RPMI8226 (cell line): ENCODE measurements at places on chromosomes 16 and 17.

GRCh38 chr17:1362065-1362848 lies 37.8 kb downstream of the YWHAE start:
- DNase-seq: no peak

DNA sequence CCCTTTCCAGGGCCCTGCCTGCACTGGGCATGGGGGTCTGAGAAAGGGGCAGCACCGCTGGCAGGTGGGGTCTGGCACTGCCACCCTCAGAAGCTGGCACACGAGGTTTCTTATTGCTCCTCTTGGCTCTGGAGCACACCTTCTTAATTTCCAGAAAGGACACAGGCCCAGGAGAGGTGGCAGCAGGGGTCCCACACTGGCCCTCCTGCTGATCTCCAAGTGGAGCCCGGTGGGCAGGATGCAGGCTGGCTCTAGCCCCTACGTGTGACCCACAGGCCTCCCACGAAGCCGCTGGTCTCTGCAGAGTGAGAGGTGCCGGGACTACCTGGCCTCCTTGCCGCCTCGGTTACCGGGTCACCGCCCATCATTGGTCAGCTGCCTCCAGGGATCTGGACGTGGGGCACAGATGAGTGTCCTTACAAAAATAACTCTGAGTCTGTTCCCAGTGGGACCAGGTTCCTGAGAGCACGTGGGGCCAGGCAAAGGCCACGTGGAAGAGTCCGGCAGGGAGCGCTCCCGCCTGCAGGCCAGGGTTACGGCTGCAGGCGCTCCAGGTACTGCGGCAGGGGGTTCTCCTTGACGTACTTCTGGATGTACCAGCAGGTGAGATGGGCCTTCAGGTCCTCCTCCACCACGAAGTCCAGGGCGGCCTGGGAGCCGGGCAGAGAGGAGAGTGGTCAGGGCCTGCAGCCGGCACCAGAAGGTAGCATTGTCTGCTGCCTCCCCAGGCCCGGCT lies 10.3 kb downstream of the NATD1 start:
- DNase-seq: no peak

- peak; percentile 90 for DNase-seq
Observed at GRCh38 chr16:878072-878784, 77.7 kb upstream of the GNG13 start.

- DNase-seq: no peak
Observed at GRCh38 chr16:6483469-6484033, 849.1 kb upstream of the RBFOX1 start.

GRCh38 chr16:57916735-57917438 lies 54.0 kb downstream of the CNGB1 start:
- DNase-seq: no peak

DNA sequence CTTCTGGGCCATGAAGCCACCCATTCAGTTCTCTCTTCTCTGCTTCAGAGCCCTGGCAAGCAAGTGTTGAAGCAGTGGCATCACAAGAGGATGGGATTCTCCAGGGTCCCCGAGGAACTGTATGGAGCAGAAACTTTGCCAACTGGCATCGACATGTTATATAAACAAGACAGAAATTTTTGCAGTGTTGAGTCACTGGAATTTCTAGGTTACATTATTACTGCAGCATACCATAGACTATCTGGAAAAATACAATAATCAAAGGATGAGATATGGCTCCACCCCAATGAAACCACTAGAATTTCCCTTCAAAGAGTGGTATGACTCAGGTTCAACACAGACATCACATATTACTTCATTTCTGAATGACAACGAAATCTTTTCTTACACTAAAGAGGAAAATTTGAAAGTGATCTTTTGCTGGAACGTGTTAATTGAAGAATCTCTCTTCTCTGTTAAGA lies 343.0 kb upstream of the DYNLRB2 start:
- no peak for DNase-seq

DNA sequence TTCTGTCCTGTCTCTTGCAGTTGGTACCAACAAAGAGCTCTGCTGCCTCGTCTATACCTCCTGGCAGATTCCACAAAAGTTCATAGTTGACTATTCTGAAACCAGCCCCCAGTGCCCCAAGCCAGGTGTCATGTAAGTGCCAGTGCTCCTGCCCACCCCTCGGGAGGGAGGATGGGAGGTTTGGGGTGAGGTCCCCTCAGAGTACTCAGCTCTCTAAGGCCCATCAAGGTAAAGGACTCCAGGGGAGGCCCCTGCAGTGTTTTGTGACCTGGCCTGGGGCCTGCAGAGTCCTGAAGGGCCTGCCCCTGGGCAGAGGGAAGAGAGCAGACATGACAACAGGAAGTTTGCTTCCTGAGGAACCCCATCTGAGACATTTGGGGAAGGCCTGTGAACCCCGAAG lies 6.4 kb downstream of the CCL18 start:
- no peak for DNase-seq

DNA sequence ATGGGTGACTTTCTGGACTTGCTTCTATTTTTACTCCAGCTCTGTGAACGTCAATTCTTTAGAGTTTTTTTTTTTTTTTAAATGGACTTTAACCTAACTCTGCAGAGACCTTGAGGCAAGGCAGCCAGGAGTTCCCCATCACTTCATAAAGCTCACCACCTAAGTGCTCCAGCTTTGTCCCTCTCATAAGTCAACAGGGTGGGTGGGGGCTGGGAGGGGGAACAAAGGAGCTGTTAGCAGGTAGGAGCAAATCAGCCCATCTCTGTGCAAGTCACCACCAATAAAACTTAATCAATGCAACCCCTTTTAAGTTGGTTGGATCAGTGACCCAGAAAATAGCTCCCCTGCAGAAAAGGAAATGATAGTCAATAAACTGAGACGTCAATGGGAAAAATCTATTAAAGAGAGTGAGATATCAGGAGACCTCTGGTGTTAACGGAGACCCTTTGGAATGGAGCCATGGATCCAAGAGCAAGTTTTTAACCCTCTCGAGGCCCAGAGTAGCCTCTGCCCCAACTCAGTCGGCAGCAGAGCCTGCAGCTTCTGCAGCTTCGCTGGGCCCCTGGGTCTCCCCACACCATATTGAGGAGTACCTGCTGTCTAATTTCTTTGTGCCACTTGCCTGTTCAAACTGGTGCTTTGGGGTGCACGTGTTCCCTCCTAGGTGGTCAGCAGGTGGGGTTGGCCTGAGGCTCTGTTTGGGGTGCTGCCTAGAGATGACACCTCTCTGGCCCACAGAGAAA lies 27.6 kb upstream of the ETV4 start:
- DNase-seq: no peak

GRCh38 chr17:38579934-38580333 lies 25.8 kb downstream of the SRCIN1 start:
- peak; percentile 89 for DNase-seq

DNA sequence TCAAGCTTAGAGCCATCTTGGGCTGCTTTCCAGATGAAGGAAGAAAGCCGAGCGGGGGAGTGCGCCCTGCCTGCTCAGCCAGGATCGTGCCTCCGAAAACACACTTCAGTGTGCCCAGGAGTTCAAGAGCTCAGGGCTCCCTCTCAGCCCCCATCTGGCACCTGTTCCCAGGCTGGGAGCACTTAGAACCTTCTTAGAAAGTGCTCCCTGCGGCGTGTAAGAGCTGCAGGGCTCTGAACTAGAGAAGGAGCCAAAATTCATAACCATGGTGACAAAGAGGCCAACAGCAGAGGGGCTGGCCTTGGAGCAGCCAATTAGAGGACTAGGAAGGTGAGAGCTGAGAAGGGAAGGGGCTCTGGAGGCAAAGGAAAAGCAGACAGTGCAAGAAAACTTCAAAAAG lies 59.0 kb upstream of the TNRC6C start:
- no peak for DNase-seq

- DNase-seq: no peak
Observed at GRCh38 chr16:60279061-60279665, 1545.0 kb upstream of the GOT2 start.

DNA sequence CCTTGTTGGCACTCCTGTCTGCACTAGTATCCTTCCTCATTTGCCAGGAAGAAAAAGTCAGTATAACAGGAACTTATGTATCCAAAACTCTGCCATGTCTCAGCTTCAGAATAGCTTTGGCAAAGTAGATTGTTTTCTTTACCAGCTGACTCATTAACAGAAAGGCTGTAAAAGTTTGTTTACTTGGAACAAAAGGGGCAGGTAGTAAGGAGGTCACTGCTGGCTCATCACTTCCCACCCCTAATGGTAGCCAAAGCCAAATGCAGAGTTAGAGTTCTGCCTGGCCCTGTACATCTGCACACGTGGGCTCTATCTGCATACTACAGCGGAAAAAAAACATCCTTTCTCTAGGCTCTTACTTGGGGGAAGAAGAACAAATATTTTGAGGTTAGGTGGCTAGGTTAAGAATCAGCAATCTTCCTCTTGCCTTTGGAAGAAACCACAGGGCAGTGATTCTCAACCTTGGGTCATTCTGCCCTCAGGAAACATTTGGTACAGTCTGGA lies 90.9 kb upstream of the BCAR1 start:
- DNase-seq: peak; percentile 84

- DNase-seq: no peak
Observed at GRCh38 chr16:83808573-83809014, 816 bp downstream of the HSBP1 start.

GRCh38 chr17:13036751-13037150 lies 18.9 kb upstream of the ELAC2 start:
- no peak for DNase-seq

DNA sequence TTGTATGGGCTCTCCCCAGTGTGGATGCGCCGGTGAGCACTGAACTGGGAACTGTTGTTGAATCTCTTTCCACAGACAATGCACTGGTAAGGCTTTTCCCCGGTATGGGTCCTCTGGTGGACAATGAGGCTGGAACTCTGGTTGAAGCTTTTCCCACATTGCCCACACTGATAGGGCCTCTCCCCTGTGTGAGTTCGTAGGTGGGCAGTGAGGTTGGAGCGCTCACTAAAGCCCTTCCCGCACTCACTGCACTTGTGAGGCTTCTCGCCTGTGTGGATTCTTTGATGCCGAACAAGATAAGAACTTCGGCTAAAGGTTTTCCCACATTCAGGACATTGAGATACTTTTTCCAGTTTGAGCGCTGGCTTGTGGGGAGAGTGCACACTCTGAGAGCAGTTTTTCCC lies 17.8 kb downstream of the ZSCAN32 start:
- DNase-seq: no peak

DNA sequence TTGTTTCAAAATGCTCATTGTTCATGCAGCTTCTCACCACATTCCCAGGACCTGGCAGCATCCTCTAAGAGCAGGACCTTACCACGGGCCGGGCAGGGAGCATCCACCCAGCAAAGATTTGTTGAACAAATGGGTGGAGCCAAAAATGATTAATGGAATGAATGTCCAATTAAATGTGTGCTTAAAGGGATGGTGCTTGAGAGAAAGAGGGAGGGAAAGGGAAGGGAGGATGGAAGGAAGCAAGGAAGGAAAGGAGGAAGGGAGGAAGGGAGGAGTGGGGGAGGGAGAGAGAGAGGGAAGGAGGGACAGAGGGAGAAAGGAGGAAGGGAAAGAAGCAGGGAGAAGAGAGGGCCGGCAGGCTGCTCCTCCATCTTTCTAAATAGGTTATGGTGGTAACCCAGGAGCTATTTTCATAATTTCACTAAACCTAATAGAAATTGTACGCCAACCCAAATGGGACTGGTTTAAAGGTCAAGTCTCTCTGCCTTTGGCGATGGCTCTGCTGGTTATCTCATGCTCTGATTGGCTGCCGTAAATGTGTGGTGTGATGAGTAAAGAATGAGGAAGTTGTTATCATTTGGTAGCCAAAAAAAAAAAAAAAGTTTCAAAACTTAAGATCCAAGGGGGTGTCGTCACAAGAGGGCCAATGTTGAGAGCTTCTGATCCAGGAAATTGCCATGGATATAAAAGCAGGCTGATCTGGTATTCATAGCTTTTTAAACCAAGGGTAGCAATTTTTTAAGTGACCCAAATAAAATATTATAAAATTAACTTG lies 126.7 kb upstream of the FOXF1 start:
- no peak for DNase-seq

DNA sequence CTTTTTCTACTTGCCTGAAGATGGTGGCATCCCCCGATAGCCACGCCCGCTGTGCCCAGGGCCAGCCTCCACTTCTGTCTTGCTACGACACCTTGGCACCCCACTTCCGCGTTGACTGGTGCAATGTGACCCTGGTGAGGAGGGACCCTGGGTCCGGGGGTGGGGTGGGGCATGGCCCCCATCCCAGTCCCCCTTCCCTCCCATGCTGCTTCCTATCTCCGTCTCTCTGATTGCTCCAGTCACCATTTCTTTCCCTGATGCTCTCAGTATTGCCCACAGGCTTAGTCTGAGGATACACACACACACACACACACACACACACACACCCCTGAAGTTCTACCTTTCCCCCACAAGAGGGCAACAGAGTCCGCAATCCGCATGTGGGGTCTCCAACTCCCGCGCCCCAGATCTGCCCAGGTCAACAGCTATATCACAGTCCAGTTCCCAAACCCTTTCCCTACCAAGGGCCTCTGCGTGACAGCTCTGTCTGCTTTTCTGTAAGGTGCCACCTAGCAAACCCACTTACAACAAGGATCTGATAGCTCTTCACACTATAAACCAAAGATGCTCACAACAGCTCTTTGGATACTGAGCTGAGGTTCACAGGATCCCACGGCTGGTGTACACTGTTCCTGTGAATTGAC lies 3.4 kb downstream of the SGCA start:
- peak; percentile 60 for DNase-seq

GRCh38 chr16:23857256-23857880 lies 21.6 kb downstream of the PRKCB start:
- DNase-seq: no peak

DNA sequence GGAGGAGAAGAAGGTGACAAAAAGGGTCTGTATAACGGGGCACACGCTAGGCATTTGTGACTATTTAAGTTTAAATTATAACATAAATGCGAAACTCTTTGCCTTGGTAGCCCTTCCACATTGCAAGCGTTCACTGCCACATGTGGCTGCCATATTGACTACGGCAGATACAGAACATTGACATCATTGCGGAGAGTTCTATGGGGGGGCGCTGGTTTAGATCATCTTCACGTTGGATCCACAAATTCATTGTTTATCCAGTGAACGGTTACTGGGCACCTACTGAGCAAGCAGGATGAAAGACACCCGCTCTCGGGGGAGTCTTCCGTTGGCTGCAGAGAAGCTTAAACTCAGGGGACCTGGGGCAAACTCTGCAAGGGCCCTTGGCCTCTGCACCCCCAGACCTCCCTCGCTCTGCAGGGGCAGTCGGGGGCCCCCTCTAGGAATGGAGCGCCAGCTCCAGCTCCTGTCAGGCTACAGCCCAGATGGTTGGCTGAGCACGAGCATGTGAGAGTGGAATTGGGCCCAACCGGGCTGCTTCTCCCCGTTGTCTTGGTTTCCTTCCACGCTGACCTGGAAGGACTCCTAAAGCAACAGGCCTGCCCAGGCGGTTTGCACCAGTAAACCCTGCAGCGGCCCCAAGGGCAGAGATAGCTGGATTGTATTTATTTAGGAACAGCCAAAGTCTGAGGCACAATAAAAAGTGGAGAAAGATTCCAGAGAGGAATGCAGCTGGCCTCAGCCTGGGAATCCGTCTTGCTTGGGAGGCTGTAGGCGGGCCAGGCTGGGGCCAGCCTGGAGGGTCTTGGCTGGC lies 172.2 kb downstream of the SEC14L1 start:
- no peak for DNase-seq

- no peak for DNase-seq
Observed at GRCh38 chr17:44593156-44593555, 35.9 kb downstream of the FZD2 start.

- no peak for DNase-seq
Observed at GRCh38 chr16:19073344-19073743, 5.9 kb downstream of the COQ7 start.

GRCh38 chr16:82363026-82363816 lies 193.2 kb upstream of the MPHOSPH6 start:
- no peak for DNase-seq

GRCh38 chr17:78687944-78688343 lies 94.1 kb downstream of the CYTH1 start:
- no peak for DNase-seq

- DNase-seq: no peak
Observed at GRCh38 chr17:49489348-49489747, 5.7 kb upstream of the NGFR start.
